ENCODE measurements at places on chromosomes 1 and 21.

DNA sequence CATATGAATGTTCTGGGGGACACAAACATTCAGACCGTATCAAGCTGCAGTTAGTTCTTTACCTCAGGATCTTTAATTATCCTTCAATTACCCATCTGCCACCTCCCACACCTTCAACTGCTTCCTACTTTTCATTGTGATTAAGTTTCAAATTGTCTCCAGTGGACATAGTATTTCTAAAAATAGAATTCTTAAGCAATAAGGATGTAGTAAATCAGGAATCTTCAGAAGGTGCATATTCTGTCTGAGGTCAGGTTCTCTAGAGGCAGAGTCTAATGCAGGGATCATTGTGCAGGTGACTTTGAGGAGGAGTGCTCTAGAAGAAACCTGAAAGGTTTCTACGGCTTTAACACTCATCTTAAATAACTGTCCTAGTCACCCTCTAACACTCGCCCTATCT, 102.6 kb upstream of the PPP2R5A start:
- no peak for DNase-seq

GRCh38 chr1:213399695-213400094, 348.7 kb downstream of the RPS6KC1 start:
- DNase-seq: peak; percentile 95

DNA sequence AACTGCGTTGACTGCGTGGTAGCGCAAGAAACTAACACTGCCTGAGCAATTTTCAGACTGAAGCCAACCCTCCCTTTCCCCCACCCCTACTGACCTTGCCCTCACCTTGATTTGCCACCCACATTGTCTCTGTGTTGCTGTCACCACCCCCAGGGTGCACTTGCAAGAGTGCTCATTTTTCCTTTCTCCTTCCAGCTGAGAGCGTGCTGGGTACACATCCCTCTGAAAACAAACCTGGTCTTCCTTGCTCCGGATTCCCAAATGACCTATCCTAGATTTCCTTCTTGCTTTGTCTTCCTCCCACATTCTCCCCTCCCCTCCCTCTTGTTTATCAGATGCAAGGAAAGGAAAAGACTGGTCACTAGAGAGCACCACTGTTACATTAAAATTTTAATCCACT, 24.2 kb downstream of the MPZ start:
- DNase-seq: no peak

DNA sequence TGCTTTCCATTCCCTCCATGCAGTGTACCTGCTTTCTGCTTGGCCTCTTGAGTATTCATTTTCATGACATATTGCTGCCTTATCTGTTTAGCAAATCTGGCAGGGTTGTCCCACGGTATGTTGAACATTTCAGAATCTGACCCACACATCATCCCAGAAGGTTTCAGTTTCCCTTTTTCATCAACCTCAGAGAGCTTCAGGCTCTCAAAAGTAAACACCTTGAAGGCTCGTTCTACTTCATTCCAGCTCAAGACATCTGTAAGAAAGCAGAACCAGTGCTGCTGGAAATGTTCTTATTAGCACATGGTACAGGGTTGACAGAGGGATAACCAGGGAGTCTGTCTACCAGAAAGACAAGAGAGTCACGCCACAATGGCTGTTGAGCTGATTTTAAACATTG, 103.6 kb downstream of the SPAG17 start:
- DNase-seq: no peak

DNA sequence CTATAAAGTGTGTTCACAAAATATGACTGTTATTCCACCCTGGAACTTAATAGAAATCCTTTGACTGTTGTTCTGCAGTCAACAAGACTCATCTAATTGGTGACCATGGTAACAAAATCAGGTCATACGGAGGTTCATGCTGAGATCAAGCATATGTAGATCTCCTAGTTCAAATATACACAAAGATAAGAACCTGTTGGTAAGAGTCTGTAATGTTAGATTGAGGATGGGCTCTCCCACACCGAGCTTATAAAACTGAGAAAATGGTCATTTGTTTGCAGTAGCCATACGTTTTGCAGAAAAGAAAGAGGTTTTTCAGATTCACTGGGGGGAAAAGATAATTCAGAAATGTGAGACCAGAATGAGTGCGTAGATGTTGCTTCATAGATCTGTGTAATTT, 468.1 kb downstream of the RPS6KC1 start:
- DNase-seq: peak; percentile 60

GRCh38 chr1:163035446-163036249, 33.5 kb upstream of the RGS4 start:
- no peak for DNase-seq

- DNase-seq: no peak
These were observed 530.8 kb upstream of the BEND5 start for GRCh38 chr1:49307457-49307856.

DNA sequence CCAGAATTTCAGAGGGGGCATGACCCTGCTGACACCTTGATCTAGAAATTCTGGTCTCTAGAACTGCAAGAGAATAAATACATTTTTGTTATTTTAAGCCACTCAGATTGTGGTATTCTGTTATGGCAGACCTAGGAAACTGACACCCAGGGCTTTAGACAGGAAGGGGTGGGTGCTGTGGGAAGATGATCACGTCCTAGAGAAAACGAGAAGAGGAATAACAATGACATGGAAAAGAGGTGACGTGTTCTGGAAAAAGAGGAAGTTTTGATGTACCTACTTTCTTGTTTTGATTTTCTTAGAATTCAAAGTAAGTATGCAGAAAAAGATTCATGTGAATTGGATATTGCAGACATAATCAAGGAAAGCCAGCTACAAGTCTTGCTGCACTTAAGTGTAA, 232.9 kb upstream of the RUNX1 start:
- no peak for DNase-seq

DNA sequence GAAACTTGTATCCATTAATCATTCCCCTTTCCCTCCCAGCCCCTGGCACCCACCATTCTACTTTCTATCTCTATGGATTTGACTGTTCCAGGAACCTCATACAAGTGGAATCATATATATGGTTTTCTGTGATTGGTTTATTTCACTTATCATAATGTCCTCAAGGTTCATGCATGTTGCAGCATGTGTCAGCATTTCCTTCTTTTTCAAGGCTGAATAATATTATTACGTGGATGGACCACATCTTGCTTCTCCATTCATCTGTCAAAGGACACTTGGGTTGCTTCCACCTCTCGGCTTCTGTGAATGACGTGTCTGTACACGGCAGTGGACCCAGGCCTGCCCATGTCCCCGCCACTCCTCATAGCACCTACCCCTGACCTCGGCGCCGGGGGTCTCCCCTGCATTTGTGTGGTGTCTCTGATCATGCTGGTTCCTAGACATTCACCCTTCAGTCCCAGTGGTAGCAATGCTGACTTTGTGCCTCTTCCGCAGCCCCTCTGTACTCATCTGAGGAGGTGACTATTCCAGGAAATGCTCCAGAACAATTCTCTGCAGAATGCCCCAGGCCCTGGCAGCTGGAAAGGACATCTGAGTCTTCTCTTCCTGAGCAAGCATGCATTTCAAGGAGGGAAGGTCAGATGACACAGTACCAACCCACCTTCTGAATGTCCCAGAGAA, 136.9 kb downstream of the PSMG1 start:
- no peak for DNase-seq

- no peak for DNase-seq
These were observed 5.9 kb upstream of the PTPRF start for GRCh38 chr1:43524804-43525203.

GRCh38 chr1:232810856-232811255, 5.6 kb downstream of the MAP10 start:
- no peak for DNase-seq

- no peak for DNase-seq
These were observed 12.8 kb downstream of the PRDM15 start for GRCh38 chr21:41866274-41866809.

- DNase-seq: no peak
These were observed 104.6 kb downstream of the DISP1 start for GRCh38 chr1:222919478-222919865.

GRCh38 chr1:226533220-226533619, 15.3 kb upstream of the STUM start:
- DNase-seq: no peak

DNA sequence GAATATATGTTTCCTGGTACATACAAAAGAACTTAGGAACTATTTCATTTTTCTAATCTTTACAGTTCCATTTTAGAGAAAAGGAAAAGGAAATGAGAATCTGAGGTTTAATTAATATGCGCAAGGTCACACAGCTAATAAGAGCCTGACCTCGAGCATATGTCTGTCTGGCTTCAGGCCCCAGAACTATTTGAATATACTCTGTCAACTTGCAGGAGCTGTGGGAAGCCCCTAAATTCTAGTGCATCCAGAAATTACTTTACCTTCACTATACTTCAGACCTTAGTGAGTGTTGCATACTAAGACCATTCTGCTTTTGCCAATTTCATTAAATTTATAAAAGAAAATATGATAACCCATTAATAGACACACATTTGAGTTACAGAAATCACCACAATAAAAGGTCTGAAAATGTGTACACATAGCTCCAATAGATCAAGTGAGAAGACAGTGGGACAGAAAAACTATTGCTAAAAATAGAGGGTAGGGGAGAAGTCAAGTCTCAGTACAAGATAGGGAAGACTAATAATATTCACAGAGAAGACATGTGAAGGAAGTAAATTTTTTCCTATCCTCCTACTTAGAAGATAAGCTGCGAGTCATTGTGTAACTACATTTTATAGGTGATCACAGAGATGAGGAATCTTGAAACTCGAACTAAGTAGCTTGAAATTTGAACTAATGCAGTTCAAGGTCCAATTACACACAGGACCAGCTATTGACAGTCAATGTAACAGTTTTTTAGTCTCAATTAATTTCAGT, 3.8 kb downstream of the RGS13 start:
- DNase-seq: no peak

DNA sequence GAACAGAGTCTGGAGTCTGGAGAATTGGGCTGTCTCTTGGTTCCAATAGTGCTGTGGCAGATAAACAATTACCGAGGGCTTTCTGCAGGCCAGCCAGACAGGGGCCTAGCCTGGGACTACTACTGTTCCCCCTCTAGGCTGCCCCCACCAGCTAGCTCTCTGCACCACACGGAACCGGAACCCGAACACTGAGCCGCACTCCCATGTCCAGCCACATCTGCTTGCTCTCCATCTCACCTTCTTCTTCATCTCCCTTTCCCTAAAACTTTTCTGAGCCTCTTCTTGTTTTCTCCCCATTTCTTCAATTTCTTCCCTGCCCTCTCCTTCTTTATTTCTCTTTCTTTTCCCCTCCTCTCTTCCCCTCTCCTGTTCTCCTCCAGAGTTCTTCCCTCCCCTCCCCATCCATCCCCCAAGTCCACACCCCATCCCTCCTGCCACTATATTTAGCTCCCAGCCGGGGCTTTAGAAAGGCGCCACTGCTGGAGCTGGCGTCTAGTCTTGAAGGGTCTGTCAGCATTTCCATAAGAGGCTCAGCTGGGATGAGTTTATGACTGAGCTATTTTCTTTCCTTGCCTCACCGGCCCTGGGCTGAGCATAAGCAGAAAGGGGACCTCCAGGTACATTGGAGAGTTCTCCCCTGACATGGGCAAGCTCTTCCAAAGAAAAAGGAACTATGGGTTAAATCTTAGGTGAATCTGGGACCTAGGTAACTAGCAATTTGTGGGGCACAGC, 25.7 kb upstream of the ATP2B4 start:
- no peak for DNase-seq

GRCh38 chr1:245001252-245001651, 136.9 kb upstream of the HNRNPU start:
- no peak for DNase-seq

DNA sequence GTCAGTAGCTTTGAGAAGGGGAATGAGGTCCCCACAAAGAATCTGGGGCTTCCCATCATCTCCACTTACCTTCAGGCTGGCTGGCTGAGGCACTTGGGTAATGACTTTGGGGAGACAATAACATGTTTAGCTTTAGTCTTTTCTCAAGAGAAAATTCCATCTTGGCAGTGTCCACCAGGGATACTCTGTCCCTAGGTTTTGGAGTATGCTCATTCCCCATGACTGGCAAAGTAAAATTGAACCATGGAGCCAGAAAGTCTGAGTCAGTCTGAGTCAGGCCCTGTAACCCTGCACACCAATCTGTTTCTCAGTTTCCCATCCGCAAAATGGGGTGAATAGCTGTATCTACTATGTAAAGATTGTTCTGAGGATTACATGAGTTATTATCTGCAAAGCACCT, 28.2 kb downstream of the RUNX1 start:
- no peak for DNase-seq

DNA sequence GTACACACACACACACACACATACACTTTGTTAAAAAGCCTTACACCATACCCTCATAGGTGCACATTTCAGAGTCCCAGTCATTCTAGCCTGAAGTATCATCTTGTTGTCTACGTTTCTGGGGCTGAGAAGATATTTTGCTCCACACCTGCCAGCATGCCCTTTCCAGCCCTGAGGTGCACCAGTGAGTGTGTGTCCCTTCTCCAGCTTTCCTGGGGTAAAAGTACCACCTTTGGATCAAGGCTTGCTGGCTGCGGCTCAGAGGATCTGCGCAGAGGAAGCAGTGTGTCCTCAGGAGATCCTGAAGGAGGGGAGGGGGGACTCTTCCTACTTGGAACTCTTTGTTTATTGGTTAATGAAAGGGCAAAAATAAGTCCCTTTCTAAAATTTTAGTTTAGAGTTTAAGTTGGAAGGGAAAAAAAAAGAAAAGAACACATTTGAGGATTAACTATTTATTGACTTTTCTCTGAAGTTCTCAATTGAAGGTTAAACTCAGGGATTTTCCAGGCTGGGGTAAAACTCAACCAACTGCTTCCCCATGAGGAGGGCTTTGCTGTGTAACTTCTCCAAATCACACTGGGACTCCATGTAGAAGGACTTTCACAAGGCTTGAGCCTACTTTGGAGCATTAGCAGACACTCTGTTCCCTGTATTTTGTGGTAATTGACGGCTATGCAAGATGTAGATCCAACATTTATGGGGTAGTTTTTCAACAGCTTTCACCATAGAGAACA, 200.3 kb upstream of the SGIP1 start:
- DNase-seq: no peak

DNA sequence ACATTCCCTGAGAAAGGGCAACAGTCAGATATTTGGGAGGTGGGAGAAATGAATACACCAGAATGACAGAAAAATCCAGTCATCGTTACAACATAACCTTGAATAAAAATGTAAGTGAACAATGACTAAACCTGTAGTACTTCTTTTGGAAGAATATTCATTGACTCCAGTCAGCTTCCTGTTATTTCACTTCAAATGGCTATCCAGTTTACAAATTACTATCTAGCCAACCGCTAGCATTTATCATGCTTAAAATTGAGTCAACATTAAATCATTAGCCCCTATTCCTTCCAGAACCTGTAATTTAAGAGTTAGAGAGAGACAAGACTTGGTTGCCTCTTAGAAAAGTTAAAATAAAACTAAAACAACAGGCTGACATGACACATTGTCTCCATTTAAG, 33.6 kb downstream of the WLS start:
- DNase-seq: no peak

GRCh38 chr1:111980686-111981085, 8.8 kb downstream of the KCND3 start:
- DNase-seq: no peak

DNA sequence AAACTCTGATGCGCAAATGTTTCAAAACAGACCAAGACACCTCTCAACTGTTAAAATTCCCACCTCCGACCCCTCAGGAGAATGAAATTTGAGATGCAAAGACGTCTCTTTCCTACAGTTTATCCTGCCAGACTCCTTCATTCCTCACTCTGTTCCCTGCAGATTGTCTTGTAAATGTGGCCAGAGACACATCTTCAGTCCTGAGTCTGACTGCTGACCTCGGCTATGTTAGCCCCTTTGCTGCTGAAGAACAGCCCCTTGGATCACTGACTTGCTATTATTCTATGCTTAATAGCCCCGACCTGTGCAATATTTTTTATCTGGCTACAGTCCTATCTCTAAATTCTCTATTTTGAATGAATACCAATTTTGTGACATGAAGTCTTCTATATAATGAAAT, 16.6 kb upstream of the ESRRG start:
- DNase-seq: no peak
